ENCODE measurements at places on chromosomes 7 and 10. TPM values are rescaled to one million over a fixed set of nuclear protein-coding genes. Genes with fewer than 3 reads are reported as not detected.

- DNase-seq, result no peak
These were observed 73.6 kb downstream of the ELFN1 start for GRCh38 chr7:1743481-1744230.

- no peak for DNase-seq
These were observed 110.2 kb downstream of the MYO3A start for GRCh38 chr10:26044141-26044749.

- DNase-seq, result no peak
These were observed 8.2 kb upstream of the NDUFB2 start for GRCh38 chr7:140688341-140688740.

ARHGEF35 gene
- 1.2 TPM for total RNA-seq

- DNase-seq, result no peak
These were observed 107.2 kb upstream of the RNF32 start for GRCh38 chr7:156533420-156533819.

MUC12 gene
- not detected for total RNA-seq

DNA sequence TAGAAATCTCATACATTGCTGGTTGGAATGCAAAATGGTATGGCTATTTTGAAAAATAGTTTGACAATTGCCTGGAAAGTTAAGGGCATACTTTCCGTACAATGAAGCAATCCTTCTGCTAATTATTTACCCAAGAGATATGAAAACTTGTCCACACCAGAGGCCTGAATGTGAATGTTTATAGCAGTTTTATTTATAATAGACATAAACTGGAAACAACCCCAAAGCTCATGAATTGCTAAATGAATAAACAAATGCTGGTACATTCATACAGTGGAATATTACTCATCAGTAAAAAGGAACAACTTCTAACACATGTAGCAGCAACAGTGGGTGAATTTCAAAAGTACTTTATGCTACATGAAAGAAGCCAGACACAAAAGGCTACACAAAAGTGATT is 42.7 kb downstream of the MMRN2 start:
- no peak for DNase-seq

SLC16A12 gene
- 4.0 TPM for total RNA-seq

- DNase-seq, result no peak
These were observed 33.8 kb downstream of the HIP1 start for GRCh38 chr7:75704928-75705327.

TCF7L2 gene
- 17.5 TPM for total RNA-seq

Measured in heart left ventricle (tissue), 16 donors.